ENCODE measurements at places on chromosomes 6 and 20.

- no peak for DNase-seq
Measured at GRCh38 chr20:35111141-35111888, 18.7 kb upstream of the TRPC4AP start.

- no peak for DNase-seq
Measured at GRCh38 chr6:54698974-54699373, 147.6 kb upstream of the FAM83B start.

- no peak for DNase-seq
Measured at GRCh38 chr6:155026706-155027045, 31.6 kb downstream of the TIAM2 start.

- no peak for DNase-seq
Measured at GRCh38 chr6:154070657-154071056, 31.6 kb downstream of the OPRM1 start.

DNA sequence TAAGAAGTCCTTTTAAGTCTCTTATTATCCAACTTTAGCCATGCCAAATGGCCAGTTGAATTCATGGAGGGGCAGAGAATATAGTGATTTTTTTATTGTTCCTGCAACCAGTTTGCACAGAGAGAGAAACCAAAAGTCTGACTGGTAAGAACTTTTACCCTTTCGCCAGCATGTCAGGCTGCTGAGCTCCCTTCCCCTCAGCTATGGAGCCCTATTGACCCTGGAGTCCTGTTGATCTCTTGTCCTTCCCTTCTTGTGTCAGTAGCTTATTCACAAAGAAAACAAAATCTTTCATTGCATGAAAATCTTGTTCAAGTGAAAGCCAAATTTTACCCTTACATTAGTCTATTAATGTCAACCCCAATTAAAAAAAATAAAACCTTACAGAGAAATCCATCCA is 1.5 kb upstream of the SLC22A1 start:
- DNase-seq, result no peak

- no peak for DNase-seq
Measured at GRCh38 chr6:154206141-154206540, 150.5 kb downstream of the IPCEF1 start.

DNA sequence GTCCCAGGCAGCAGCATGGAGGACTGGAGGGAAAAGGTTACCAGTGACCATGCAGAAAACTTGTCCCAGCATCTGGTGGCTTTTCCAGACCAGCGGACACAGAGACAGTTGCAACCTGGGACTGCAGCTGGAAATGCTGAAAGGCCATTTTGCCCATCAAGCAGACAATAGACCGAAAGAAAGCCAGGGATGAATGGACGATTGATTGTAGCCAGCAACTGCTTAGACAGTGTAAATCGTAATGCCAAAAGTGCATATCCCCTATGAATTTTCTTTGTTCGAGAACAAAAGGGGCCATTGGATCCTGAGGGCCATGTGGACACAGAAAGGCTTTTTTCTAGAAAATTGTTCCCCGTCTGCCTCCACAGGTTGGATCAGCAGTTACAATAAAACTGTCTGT is 115.7 kb downstream of the MBOAT1 start:
- DNase-seq, result no peak

- DNase-seq, result no peak
Measured at GRCh38 chr20:35710039-35710438, 10.8 kb downstream of the ROMO1 start.

DNA sequence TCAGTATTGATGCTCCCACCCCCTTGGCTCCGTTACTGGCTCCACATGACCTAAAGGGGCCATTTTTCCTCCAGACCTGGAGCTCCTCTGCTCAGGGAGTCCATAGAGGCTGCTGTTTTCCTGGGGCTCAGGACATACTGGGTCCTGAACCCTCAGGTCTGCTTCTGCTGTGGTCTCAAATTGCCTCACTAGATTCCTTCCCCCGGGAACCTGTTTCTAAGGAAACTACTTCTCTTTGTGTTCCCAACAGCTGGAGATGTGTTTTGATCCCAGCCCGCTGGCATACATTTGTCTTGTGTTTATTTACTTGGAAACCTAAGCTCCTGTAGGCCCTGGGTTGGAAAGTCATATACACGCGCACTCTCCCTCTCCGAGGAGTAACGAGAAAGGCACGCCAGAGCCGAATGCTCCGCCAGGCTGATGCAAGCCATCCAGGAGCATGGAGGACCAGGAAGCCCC is 222.8 kb downstream of the UST start:
- no peak for DNase-seq

DNA sequence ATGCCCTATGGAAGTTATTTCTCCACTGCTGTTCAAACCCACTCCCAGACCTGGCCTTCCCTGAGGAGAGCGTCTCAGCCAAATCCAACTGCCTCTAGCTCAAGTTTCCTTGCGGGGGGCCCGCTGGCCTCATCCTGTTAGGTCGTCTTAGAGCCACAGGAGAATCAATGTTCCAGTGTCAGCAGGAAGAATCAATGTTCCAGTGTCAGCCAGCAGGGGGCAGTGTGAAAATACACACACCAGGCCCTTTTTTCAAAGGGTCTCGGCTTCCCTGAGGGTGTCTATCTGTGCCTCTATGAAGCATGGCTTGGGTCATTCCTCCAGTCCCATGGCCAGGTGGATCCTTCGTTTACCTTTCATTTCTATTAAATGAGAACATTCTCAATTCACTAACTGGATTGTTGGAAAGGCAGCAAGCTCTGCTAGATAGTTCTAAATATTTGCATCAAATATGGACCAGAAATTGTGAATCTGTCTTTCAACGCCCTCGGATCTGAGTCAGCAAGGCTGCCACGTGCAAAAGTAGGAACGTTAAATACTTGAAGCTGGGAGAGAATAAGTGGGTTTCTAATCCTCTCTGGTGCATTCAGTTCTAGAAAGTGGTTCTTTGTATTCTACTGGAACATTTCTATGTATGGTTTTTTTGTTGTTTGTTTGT is 19.2 kb downstream of the PRND start:
- DNase-seq, result no peak

DNA sequence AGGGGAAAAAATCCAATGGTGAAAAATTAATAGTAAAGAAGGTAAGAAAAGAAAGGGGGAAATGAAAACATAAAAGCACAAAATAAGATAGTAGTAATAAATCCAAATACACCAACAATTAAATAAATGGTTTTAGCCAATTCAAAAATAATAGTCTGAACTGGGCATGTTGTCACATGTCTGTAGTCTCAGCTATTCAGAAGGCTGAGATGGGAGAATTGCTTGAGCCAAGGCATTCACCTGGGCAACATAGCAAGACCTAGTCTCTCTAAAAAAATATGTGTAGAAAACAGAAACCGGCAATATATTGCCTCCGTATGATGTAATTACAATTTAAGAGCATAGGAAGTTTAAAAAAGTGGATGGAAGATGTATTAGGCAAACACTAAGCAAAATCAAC is 311.3 kb upstream of the FERMT1 start:
- DNase-seq, result no peak

- no peak for DNase-seq
Measured at GRCh38 chr6:47083586-47084047, 41.5 kb upstream of the ADGRF1 start.
